EL (cell line): ENCODE measurements at places on chromosomes 7 and 10.

DNA sequence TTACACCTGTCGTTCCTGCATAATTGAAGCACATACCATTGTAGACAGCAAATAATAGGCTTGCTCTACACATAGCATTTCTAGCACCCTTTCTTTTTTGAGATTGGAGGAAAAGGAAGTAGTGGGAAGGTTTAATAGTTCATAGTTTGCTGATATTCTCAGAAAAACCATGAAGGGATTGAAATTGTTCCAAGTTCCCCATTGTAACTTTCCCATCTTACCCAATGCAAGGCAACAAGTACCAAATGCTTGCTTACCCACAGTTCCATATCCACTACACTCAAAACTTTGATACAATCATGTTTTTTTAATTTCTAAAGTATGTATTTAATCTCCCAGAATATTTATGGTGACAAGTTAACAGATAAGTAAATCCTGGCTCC, 13.8 kb downstream of the CYP3A5 start:
- no peak for DNase-seq

GRCh38 chr10:126536656-126537055, 133.8 kb downstream of the C10orf90 start:
- DNase-seq, result no peak

DNA sequence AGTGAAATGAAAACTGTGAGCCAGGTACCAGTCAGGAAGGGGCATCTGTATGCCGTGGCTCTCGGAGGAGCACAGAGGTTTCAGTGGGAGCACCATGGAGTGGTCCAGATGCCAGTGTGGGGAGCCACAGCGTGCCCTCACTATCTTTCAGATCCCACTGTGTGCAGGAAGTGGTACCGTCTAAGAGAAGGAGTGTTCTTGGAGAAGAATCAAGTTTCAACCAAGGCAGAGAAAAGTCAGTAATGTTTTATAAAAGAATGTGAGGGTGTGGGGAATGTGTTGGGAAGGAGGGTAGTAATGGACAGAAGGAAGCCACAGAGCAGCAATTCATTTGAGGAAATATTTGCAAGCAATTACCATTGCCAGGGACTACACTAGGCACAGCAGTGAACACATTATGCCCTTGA, 35.6 kb downstream of the PRKAR2B start:
- no peak for DNase-seq

DNA sequence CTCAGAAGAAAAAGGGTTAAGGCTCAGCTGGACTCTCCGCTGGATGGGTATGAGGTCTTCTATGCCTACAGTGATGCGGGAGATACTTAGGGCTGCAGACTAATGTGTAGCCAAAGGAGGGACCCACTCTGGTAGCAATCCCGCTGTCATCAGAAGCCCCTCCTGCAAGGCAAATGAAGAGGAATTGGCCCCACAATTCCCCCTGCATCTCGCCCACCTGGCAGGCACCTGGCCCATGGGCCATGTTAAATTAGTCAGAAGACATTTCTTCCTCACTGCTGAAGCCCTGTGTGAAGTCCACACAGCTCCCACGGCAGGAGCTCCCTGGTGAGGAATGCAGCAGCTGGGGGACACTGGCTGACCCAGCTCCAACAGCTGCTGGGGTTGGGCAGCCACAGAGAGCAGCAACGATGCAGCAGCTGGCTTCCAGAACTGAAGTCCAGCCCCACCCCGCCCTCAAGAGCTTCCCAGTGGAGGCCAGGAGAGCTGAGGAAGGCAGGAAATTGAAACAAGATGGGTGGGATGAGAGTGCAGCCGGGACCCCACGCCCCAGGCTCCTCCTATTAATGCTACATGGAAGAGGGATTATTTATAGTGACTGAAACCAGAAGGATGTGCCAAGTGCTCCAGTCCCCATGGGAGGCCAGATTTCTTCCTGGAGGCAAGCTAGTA, 5.5 kb downstream of the VSTM4 start:
- DNase-seq, result peak; percentile 22

- DNase-seq, result no peak
These were observed 642.6 kb upstream of the AUTS2 start for GRCh38 chr7:68955656-68956055.

DNA sequence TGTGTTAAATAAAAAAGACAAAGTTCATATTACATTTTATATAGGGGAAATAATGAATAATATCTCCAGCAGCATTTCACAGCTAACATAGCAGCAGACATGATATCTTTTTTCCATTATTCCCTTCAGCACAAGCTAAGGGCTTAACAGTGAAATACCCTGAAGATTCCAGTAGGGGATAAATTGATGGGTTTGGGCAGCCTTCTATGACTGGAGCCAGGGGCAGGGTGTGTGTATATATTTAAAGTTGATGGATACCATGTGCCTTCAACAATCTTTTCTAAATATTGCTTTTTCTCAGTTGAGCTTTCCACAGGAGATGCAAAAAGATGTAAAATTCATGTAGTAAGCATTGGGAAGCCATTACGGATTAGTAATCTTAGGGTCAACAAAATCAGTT, 151.2 kb downstream of the MAGI2 start:
- DNase-seq, result no peak

- DNase-seq, result no peak
These were observed 85.9 kb downstream of the AHR start for GRCh38 chr7:17384400-17384799.

- no peak for DNase-seq
These were observed 29.0 kb downstream of the RASGEF1A start for GRCh38 chr10:43237631-43238446.

DNA sequence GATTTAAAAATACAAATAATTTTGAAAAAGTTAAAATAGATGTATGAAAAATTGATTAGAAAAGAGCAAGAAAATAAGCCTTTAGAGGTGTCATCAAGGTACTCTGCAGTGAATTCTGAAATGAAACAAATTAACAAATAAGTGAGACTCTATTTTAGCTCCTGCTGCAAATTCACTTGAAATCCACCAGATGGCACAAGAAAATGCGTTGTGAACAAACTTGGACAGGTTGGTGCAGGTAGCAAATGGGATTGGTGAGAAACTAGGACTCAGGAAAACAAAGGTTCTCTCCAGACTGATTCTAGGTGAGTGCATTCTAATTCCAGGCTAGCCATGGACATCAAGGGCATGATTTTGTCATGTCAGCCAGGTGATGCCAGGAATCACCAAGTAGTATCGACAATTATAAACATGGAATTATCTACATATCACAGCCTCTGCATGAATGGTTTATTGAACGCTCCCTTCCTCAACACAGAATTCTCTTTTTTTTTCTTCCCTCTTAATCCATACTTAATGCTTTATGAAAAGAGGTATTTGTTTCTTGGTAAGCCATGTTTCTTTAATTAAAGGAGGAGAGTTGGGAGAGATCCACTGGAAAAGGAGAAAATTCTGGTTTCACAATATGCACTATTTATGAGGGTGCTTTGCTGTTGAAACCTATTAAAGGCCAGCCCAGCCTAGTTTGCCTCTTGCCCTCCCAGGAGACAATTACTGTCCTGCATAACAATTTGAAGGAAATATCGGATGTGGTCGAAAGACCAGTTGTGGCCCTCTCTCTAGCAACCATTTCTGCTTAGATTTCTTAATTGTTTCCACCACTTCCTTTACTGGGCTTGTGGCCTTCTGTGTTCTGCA, 118.1 kb downstream of the ZNF365 start:
- no peak for DNase-seq

GRCh38 chr10:110548002-110548401, 19.5 kb upstream of the SMC3 start:
- DNase-seq, result no peak

DNA sequence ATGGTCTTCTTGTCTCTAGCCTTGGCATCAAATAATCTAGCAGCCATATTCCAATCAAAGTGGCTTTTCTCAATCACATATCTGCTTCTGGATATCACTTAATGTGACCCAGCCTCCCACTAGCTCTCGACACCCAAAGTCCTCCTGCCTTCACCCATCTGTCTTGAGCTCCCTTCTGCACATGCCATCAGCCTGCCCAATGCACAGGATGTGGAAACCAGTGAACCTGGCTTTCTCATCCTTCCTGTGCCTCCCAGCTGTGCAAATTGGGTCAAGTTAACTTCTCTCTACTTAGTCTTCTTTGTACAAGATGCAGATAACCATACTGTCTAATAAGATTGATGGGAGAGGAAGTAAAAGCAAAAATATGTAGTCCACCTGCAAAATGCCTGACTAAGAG, 257.9 kb upstream of the PITRM1 start:
- no peak for DNase-seq

DNA sequence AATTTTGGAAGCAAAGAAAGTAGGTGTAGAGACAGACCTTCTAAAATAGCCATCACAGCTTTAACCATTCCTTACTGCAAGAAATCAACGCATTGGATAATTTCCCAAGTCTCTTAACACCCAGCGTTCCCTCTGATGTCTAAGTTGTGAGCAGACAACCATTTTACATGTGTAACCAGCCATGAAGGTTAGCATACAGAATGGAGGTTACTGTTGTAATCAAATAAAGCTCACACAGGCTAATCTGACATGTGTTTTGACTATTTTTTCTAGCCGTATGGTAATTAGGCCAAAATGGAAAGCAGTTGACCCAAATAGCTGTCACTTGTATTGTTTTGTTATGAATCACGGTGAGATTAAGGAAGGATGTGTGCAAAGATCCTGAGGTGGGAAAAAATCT, 336.4 kb downstream of the RNLS start:
- no peak for DNase-seq

DNA sequence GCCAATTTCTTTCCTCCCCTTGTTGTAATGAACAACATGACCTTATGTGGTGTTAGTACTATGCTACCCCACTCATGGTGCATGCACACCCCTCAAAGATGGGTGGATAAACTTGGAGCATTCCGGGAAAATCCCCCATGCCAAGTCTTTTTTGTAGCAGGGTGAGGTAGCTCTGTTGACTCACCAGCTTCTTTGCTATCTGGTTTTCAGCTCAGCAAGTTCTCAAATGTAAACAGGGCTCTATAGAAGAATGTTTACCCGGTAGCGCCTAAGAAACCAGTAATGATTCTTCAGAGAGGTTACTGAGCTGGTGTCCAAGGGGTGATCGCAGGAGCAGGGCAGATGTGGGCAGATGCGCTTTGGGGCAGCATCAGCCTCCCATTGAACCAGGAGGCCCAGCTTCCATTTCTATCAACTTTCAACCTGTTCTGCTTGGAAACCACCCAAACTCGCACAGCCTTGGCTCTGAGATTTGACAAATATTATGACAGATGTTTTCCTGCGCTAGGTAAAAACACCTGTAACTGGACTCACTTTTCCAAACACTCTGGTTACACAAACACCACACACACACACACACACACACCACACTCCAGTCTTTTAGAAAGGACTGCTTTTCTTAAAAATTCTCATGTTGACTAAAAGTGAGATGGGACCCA, 87.8 kb downstream of the ZRANB1 start:
- peak; percentile 52 for DNase-seq

DNA sequence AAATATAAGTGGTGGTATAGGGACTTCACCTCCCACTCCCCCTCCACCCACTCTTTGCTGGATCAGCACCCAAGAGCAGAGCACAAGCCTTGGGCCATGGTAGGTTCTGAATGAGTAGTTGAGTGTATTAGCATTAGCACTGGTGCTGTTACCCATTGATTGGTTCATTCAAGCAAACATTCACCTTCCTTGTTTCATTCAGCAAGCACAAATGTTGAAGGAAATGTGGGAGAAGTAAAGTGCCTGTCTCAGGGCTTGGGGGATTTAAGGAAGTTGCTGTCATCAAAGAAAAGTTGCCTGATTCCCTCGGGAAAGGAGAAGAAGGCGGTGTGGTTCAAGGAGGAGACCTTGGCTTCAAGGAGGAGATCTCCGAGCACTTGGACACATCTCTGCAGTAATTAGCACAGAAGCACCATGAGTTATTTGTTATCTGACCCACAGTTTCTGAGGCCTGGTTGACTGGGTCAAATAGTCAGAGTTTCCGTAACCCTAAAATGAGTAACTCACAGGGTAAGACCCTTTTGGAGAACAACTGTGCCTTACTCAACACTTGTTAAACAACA, 17.3 kb downstream of the IL2RA start:
- DNase-seq, result no peak

GRCh38 chr10:93437946-93438612, 44.1 kb downstream of the MYOF start:
- peak; percentile 80 for DNase-seq

GRCh38 chr10:78514459-78514858, 480.8 kb downstream of the RPS24 start:
- no peak for DNase-seq

- no peak for DNase-seq
These were observed 61.4 kb upstream of the NME8 start for GRCh38 chr7:37786741-37787569.

- peak; percentile 72 for DNase-seq
These were observed 12.9 kb upstream of the ABCA13 start for GRCh38 chr7:48158404-48158803.

DNA sequence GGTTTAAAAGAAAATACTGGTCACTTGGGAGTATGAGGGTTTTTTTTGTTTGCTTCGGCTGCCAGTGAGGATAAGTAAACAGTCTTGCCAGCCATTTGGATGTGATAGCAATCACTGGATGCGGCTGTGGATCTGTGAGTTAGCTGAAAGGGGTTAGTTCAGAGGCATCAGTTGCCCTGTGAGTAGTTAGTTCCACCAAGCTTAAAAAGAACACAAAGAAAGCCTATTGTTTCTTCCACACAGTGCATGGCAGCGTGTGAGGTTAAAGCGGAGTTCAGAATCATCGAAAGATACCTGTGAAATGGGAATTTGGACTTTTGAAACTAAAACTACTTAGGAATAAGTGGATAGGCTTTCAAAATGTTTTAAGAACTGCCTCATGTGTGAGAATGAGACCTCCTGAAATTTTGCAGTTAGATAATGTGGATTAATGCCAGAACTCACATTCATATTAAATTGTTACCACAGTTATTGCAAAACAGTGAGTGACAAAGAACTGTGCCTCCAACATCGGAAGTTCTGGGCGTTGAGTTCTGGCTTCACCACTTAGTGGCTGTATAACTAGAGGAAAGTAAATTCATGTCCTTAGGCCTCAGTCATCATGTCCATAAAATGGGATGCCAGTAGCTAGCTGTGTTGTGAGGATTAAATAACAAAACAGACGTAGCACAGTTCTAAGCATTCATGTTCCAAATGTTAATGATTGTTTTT, 31.3 kb downstream of the KIAA1217 start:
- DNase-seq, result no peak

DNA sequence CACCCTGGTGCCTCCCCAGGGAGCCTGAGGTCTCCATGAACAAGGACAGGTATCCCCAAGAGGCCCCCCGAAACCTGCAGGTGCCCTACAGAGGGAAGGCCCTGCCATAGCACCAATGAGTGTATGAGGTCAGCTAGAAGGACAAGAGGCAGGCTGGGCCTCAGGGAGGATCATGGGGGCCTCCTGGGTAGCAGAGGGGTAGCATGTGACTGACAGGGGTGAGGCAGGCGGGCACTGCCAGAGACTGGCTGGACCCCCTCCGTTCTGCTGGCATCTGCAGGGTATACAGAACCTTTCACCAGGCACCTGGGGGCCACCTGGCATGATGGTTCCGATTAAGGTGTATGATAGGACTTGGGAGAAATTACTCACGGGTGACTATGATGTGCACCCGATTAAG, 79.2 kb upstream of the KCTD7 start:
- no peak for DNase-seq
